Foreskin keratinocyte (primary cell): ENCODE measurements at places on chromosomes 2 and 18.

GRCh38 chr2:10240161-10240681, 62.5 kb upstream of the HPCAL1 start:
- no peak for DNase-seq

DNA sequence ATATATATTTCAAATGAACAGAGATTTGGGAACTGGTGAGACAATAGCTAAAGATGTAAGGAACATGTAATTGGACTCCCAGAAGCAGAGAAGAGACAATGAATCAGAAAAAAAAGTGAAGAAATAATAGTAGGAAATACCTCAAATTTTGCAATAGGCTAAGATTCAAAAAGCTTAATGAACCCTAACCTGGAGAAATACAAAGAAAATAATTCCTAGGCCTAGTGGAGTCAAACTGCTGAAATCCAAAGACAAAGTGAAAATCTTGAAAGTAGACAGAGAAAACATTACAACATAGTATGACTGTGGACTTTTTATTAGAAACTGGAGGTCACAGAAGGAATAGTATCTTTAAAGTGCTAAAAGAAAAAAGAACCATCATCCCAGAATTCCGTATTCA, 76.7 kb downstream of the LAMA3 start:
- no peak for DNase-seq

DNA sequence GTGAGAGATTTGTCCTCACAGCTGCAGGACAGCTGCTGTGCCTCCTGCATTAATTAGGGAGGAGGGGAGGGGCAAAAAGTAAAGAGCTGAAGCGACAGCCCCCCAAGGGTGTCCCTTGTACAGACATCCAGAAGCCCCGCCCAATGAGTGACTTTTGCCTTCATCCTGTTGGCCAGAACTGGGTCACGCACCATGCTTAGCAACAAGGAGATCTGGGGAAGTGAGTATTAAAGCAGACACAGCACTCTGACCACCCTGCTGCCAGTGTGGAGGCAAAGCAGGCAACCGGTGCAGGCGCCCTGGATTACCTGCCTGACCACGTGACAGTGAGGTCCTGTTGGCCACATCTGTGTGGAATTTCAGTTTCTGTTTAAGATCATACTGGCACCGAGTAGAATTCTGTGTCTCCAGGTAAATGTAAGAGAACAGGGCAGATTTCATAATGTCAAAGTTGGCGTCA, 21.5 kb upstream of the BIN1 start:
- DNase-seq = no peak

DNA sequence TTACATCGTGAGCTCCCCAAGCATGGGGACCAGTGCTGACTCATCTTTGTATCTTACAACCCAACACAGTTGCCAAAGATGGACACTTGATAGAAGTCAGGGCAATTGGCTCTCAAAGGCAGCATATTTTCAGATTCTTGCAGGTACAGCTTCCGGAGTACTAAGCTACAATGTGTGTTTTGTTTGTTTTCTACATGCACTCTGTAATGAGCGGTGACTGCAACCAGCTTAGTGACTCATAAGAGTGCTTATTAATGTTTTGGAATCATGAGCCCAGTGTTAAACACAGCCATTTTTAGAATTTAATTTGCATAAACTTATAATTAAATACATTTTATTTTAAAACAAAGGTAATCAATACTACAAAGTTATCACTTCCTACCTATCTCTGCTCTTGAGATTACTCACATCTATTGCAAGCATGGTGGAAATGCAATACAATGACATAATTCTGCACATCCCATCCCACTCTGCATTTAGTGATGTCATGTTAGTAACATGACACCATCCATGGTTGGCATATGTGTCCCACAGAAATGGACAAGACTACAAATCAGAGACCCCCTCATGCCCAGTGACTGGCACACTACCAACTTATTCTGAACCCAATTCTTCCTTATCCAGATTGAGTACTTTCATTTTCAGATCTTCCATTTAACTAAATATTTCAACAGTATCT, 399.8 kb upstream of the ST6GAL2 start:
- no peak for DNase-seq

- DNase-seq = no peak
Observed at GRCh38 chr2:142495141-142495540, 364.3 kb upstream of the LRP1B start.

- DNase-seq = no peak
Observed at GRCh38 chr2:98710734-98711133, 20.2 kb downstream of the MGAT4A start.

GRCh38 chr2:45741161-45741850, 89.8 kb downstream of the PRKCE start:
- DNase-seq = no peak

DNA sequence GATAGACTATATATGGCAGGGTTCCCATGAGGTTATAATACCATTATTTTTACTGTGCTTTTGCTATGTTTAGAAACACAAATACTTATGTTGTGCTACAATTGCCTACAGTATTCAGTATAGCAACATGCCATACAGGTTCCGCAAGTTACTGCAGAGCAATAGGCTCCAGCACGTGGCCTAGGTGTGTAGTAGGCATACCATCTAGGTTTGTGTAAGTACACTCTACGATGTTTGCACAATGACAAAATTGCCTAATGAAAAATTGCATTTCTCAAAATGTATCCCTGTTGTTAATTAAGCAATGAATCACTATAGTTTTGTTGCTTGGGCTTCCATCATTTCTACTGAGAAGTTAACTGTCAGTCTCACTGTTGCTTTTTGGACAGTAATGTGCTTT, 9.8 kb downstream of the CD302 start:
- peak; percentile 33 for DNase-seq

GRCh38 chr2:212176151-212176550, 362.5 kb downstream of the ERBB4 start:
- DNase-seq = no peak

GRCh38 chr2:178865999-178866398, 58.8 kb upstream of the TTN start:
- no peak for DNase-seq

DNA sequence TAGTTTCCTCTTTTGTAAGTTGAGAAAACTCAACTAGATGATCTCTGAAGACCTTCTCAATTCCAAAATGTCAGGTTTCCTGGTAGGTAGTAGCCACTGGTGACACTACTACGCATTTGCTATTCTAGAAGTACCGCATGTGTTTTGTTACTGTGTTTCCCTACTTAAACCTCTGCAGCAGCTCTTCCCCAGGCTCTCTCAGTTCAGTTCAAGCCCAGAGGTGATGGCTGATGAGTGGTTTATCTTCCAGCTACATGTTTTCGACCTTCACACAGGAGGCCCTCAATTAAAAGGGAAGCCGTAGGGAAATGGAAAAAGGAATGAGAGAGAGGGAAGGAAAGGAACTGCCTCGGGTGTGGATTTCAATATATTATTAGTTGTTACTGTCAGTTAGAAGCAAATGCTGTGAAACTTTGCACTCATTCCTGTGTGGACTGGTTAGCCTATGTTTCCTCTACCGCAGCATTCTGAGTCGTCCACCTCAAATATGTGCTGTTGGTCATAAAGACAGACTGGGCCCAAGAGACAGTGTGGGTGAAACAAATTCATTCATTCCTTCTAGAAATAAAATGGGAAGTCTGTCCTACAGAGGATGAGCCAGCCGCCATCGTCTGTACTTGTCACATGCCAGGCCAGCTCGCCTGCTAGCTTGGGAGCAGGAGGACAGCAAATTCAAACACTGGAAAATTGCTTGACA, 455.2 kb upstream of the RAB12 start:
- DNase-seq = peak; percentile 51

- DNase-seq = no peak
Observed at GRCh38 chr2:205730191-205730590, 47.9 kb downstream of the NRP2 start.

DNA sequence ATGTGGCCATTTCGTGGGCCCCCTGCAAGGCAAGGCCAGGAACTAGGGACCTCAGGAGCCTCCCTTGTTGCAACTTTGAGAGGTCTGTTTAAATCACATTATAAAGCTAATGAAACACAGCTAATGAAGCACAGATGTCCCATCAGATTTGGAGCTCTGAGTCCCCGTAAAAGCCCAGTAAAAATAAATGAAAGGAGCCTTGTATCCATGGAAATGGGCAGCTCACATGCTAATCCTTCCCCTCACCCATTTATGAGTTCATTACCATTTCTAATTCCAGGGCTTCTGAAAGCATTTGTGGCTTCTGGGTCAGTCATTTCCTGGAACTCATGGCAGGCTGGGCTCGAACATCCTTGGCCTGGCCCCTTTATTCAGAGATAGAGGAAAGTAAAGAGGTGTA, 274.8 kb downstream of the SS18 start:
- no peak for DNase-seq

DNA sequence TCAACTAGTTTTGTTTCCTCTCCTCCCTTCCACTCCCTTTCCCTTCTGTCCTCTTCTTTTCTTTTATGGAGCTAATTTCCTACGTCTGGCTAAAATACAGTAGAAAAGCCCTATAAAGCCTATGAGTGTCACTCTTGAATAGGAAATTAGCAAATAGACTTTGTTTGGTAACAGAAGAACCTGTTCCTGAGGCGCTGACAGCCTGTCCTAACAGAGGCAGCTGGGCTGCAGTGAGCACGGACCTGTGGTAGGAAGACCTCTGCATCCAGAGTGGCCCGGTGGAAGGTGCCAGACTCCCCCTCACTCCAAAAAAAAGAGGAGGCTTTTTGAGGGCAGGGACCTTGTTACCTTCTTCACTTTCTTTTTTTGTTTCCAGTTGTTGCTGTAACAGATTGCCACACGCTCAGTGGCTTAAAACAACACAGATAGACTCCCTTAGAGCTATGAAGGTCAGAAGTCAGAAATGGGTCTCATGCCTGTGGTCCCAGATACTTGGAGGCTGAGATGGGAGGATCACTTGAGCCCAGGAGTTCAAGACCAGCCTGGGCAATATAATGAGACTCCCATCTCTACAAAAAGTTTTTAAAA, 81.2 kb upstream of the TXNDC2 start:
- DNase-seq = no peak

DNA sequence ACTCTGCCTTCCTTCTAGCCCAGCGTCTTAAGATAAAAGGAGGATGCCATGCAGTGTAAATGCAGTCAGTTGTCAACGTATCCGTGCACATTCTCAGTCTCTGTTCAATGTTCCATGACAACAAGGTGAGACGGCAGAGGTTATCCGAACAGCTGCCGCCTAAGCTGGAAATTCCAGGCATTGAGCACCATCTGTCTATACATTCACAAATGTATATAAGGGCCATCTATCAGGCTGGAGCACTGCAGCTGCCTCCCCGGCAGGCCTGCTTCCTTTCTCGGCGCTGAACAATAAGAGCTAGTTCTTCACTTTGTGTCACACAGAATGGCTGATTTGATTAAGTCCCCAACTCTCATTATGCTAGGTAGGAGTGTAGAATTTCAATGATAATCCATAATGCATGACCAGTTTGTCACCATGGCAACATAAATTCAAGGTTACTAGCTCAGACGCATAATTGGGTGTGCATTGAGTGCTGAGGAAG, 282.2 kb upstream of the SOX11 start:
- no peak for DNase-seq

GRCh38 chr18:3397031-3397750, 52.8 kb upstream of the TGIF1 start:
- no peak for DNase-seq

GRCh38 chr2:141341444-141341843, 789.4 kb downstream of the LRP1B start:
- DNase-seq = peak; percentile 70

DNA sequence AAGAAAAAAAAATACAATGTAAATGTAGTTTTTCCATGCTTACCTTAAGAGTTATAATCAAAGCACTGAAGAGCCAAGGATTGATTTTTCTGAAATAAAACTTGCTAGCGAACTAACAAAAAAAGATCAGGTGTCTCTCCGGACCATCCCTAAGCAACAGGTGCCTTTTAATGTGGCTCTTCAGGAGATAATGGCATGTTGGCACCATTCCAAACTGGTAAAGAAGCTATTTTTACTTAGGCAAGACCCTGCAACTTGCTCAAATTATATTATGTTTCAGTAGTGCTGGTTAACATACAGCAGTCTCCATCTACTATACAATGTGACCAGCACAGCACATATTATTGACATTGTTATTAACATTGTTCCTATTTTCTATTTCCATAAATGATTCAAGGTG, 2.3 kb upstream of the GCC2 start:
- no peak for DNase-seq

DNA sequence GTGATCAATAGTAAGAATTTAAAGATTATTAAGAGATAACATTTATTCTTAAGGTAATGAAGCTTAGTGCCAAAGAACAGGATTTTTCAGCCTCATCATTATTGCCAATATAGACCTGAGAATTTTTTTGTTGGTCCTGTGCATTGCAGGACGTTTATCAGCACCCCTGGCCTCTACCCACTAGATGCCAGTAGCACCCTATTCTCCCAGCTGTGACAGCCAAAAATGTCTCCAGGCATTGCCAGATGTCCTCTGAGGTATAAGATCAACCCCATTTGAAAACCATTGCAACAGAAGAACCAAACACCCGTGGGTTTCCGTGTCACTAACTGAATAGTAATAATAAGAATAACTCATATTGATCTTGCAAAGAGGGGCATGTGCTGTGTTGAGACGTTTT, 700.0 kb upstream of the SOX11 start:
- no peak for DNase-seq

- no peak for DNase-seq
Observed at GRCh38 chr2:32714521-32714920, 86.7 kb downstream of the TTC27 start.

DNA sequence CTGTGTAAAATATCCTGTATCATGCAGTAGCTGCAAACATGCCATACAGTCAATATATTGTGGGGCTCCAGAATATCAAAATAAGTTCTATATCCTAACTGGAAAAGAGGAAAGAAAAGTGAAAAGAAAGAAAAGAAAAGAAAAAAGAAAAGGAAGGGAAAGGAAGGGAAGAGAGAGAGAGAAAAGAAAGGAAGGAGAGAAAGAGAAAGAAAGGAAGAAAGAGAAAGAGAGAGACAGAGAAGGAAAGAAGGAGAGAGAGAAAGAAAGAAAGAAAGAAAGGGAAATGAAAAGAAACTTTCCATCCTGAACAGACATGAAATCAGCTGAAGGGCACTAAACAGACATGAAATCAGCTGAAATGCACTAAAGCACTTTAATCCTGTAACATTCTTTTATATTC, 288.4 kb upstream of the NCKAP5 start:
- no peak for DNase-seq

GRCh38 chr2:45806563-45807358, 155.3 kb downstream of the PRKCE start:
- DNase-seq = no peak
